ENCODE measurements at places on chromosomes 5 and 9.

GRCh38 chr9:129610473-129611306 is 10.2 kb downstream of the C9orf50 start:
- no peaks in the 10 kb centered on the region for H3K36me3 ChIP-seq
- DNase-seq = peak; percentile 64
- H3K4me3 ChIP-seq = peak overlapping the region; percentile 47

GRCh38 chr9:129841071-129841470 is 5.8 kb downstream of the USP20 start:
- H3K36me3 ChIP-seq = no peaks in the 10 kb centered on the region
- no peak overlapping the region for H3K4me3 ChIP-seq
- H3K27me3 ChIP-seq = no peaks in the 10 kb centered on the region
- H3K4me1 ChIP-seq = peaks cover 11% of the 10 kb centered on the region
- no peak for DNase-seq

GRCh38 chr5:173883347-173883924 is 4.7 kb upstream of the CPEB4 start:
- DNase-seq = no peak
- H3K27me3 ChIP-seq = no peaks in the 10 kb centered on the region
- no peak overlapping the region for H3K27ac ChIP-seq
- no peaks in the 10 kb centered on the region for H3K36me3 ChIP-seq

- H3K36me3 ChIP-seq = no peaks in the 10 kb centered on the region
- H3K4me3 ChIP-seq = no peak overlapping the region
- H3K27me3 ChIP-seq = no peaks in the 10 kb centered on the region
- H3K27ac ChIP-seq = no peak overlapping the region
- no peaks in the 10 kb centered on the region for H3K4me1 ChIP-seq
- no peak for DNase-seq
These were observed 255.2 kb downstream of the SGCD start for GRCh38 chr5:156582193-156582598.

GRCh38 chr5:142152384-142152732 is 43.8 kb downstream of the NDFIP1 start:
- no peaks in the 10 kb centered on the region for H3K27me3 ChIP-seq
- DNase-seq = peak; percentile 24
- no peak overlapping the region for H3K27ac ChIP-seq
- H3K4me3 ChIP-seq = no peak overlapping the region

GRCh38 chr9:98168153-98168780 is 24.2 kb downstream of the CORO2A start:
- H3K4me3 ChIP-seq = no peak overlapping the region
- H3K27ac ChIP-seq = no peak overlapping the region
- no peaks in the 10 kb centered on the region for H3K4me1 ChIP-seq

GRCh38 chr5:2391566-2391965 is 359.9 kb downstream of the IRX2 start:
- DNase-seq = no peak
- no peak overlapping the region for H3K4me3 ChIP-seq
- no peak overlapping the region for H3K27ac ChIP-seq

All from fibroblast of lung (primary cell).